Foreskin melanocyte (primary cell): ENCODE measurements at places on chromosomes 12 and 14.

DNA sequence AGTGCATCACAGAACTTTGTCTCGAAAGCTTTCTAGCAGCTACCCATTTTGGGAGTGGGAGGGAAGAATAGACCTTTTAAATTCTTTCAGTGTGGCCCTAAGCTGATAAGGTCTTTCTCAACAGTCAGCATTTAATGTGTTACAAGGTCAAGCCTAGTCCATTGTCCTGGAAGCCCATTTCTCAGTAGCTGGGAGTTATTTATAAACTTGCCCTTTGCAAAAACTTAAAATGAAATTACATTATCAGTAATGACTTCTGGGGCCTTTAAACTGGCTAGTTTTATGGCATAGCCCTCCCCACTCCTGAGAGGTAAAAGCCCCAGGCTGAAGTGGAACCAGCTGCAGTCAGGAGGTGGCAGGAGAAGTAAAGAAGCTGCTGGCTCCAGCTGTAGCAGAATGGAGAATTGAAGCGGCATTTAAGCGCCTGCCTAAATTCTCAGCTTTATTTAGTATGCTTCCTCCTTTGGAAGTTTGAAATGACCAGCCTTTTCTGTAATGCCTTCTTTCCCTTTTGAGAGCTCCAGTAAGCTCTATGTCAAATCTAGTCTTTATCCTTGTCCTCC lies 12.4 kb downstream of the COPZ1 start:
- no peak for DNase-seq

DNA sequence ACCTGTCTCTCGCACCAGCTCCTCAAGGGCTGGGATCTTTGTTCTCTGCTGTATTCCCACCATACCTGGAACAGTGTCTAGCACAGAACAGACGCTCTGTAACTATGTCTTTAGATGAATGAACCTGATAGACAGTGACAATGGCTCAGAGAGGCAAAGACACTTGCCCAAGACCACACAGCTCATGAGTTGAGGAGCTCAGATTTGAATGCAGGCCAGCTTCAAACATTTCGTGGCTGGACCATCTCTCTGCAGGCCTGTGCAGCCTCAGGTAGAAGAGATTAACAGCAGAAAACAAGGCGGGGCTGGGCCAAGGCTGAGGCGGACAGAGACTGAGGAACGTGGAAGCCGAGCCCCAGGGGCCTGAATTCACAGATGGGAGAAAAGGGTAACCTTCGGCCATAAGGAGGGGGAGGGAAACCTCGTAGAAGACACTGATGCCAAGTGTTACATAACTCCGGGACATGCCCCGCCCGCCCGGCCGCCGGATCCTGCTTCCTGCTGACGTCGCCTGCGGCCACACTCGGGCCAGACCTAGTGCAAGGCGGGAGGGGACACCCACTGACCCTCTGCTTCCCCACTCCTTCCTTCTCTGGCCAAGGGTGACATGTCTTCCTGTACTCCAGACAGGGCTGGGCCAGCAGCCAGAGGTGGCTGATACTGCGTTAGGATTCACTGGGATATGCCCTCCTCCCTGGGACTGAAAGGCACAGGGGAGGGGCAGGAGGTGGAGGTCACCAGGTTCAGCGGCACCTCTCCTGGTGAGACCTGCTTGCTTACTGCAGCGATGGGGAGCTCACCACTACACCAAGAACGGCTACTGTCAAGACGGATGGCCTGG lies 86.8 kb downstream of the RFLNA start:
- DNase-seq = no peak

GRCh38 chr12:102601621-102602020 lies 121.3 kb upstream of the IGF1 start:
- DNase-seq = no peak

- DNase-seq = no peak
Measured at GRCh38 chr14:23636317-23637211, at the start of gene DHRS2. TSS of gene DHRS2 (plus strand) at chr14:23636364. CDS start at chr14:23638865, 2,501 bp downstream.
